NCI-H226 (cell line): ENCODE measurements at places on chromosomes 12 and 14.

GRCh38 chr12:58860788-58861240, 59.5 kb downstream of the LRIG3 start:
- DNase-seq: no peak

DNA sequence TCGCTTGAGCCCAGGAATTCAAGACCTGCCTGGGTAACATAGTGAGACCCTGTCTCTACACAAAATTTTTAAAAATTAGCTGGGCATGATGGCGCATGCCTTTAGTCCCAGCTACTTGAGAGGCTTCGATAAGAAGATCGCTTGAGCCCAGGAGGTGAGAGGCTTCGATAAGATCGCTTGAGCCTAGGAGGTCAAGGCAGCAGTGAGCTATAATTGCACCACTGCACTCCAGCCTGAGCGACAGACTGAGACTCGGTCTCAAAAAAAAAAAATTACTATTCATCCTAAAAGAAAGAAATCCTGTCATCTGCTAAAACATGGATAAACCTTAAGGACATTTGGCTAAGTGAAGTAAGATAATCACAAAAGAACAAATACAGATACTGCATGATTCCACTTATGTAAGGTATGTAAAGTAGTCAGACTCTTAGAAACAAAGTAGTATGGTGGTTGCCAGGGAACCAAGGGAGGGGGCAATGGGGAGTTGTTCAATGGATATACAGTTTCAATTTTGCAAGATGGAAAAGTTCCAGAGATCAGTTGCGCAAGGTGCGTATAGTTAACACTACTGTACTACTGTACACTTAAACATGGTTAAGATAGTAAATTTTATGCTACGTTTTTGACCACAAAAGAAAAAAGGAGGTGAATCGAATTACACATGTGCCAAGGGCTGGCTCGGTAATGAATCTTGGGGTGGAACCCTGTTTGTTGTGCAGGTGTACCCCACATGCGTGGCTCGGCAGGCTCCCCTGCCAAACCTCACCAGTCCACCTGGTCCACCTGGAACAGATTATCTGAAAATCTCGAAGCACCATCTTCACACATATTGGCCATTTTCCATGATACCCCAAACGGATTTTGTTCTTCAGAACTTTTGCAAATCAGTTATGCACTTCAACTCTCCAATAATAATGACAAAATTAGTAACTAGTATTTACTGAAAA, 18.3 kb upstream of the ATP2A2 start:
- DNase-seq: peak; percentile 30

- DNase-seq: no peak
Observed at GRCh38 chr12:53660041-53660440, 15.8 kb downstream of the ATP5MC2 start.

- DNase-seq: no peak
Observed at GRCh38 chr12:34105392-34105933, 83.2 kb downstream of the ALG10 start.

GRCh38 chr12:91361864-91362263, 179.2 kb upstream of the DCN start:
- DNase-seq: no peak

- DNase-seq: no peak
Observed at GRCh38 chr12:54629925-54630324, 4.8 kb downstream of the LACRT start.

- DNase-seq: no peak
Observed at GRCh38 chr14:42187846-42188245, 581.2 kb downstream of the LRFN5 start.

GRCh38 chr12:103805655-103806360, 35.2 kb downstream of the NT5DC3 start:
- no peak for DNase-seq
